T1000 (cell line): ENCODE measurements at places on chromosomes 7 and 10.
A peak's percentile ranks its signal among the peaks of the same experiment; 100 is the strongest.

GRCh38 chr7:129947049-129947448 is 5.7 kb downstream of the UBE2H start:
- DNase-seq, result no peak

DNA sequence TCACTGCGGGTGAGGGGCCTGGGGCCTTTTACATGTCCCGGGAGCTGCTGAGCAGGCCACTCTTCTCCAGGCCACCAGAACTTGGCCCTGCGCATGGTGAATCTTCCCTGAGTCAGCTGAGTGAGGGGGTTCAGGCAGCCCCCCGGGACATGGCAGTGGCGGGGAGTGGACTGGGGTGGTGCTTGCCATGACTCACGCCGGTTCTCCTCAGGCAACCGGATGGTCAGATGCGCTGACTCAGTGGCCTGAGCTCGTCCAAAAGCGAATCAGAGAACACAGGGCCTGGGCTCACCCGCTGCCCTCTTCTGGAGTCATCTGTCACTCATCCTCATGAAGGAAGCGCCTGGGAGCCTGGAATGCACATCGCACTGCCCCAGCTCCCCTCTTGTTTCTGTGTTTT is 33.5 kb downstream of the HTRA1 start:
- peak; percentile 64 for DNase-seq

- no peak for DNase-seq
Observed at GRCh38 chr7:119392-120163, 72.8 kb upstream of the FAM20C start.

GRCh38 chr10:1211844-1212570 is 155.8 kb downstream of the WDR37 start:
- no peak for DNase-seq
